NCI-H2081 treated with DMSO at 0.1 percent for 48 hours (cell line): ENCODE measurements at places on chromosomes 1 and 21.

DNA sequence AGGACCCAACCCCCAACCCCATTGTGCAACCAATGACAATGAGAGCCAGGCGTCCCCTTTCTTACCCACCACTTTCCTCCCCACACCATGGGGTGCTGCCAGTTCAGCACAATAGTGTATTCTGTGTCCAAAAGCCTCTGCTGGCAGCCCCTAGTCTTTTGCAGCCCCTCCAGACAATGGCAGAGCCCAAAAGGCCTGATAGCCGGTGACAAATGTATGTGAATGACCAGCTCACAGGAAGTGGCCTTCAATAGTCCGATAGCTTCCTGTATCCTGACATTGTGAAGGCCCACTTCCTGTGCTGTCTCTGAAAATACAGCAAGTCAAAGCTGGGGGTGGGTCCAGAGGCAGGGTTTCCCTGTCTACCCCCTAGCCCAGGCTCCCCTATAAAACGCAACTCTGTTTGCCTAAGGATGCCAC is 16.6 kb downstream of the SMIM12 start:
- no peak for DNase-seq

DNA sequence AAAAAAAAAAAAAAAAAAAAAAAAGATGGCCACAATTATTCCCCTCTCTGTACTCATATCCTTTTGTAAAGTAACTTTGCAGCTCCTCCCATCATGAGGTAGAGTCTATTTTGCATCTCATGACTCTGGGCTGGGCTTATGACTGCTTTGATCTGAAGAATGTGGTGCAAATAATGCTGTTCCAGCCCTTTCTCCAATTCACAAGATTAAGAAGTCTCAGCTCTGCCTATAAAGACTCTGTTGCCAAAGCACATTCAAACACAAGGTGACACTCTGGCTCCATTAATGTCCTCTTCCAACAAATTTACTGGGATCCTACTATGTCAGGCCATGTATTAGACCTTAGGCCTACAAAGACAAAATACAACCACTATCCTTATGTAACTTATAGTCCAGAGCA is 64.8 kb upstream of the PTCH2 start:
- no peak for DNase-seq

GRCh38 chr1:223872308-223872901 is 26.7 kb upstream of the TP53BP2 start:
- no peak for DNase-seq

GRCh38 chr1:14996133-14997050 is 157.2 kb upstream of the TMEM51 start:
- no peak for DNase-seq

DNA sequence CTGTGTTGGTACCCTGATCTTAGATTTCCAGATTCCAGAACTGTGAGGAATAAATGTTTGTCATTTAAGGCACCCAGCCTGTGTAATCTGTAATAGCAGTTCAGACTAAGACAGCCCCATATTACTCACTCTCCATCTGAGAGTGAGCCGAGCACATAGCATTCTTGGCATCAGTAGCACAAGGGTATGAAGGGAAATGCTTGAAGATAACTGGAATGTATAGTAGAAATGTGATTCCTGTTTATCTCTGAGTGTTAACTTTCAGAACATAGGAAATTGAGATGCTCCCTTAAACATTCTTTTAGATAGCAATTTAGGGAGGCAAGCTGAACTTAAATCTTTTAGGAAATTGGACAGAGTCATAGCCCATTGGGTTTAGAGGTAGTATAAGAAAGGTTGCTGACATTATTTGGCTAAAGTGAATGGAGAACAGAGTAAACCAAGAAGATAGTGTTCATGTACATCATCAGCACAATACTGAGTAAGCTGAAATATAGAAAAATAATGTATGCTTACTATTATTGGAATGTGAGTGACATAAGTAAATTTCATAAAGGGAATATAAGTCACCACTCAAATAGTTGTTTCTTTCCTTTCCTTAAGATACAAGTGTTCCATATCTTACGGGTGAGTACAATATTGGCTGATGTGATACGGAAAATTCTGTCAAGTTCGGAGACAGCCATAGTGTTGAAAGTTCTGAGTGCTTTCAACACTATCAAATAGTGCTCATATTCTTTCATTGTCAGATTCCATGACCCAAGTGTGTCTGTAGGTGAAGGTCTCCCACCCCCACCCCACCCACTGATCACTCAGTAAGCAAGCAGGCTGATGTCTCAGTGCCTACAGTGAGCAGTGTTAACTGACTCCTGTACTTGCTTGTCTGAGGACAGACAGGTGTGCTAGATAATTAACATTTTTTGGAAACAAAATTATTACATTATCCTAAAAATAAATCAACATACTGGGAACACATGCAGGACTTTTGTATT is 73.7 kb downstream of the LRRC8D start:
- DNase-seq: no peak

GRCh38 chr1:59143133-59143487 is 153.8 kb upstream of the FGGY start:
- no peak for DNase-seq

- no peak for DNase-seq
Measured at GRCh38 chr1:26574719-26575251, 45.2 kb downstream of the RPS6KA1 start.

- no peak for DNase-seq
Measured at GRCh38 chr1:32197837-32198236, 2.6 kb upstream of the CCDC28B start.
